GM12878 (cell line): ENCODE measurements at places on chromosomes 7 and 10.

DNA sequence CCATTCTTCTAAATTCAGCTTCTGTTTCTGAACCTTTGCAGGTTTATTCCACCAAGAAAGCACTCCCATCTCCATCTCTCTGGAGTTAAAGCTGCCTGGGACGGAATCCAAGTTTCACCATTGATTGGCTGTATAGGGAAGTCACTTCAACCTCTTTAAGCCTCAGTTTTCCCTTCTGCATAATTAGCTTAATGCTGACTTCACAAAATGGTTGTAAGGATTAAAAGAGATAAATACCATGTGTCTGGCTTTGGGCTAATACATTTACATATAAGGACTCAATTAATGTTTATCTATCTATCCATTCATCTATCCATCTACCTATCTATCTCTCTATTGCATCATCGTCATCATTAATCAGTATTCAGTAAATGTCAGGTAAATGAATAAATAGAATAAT, 629.6 kb upstream of the MGMT start:
- DNase-seq = no peak

GRCh38 chr10:92689663-92690210, at the start of gene HHEX:
Gene HHEX (plus strand): TSS chr10:92689955. CDS start chr10:92689987, 32 bp downstream.
- no peak for DNase-seq

- no peak for DNase-seq
These were observed 213.9 kb downstream of the ELFN1 start for GRCh38 chr7:1883834-1884582.

- no peak for DNase-seq
These were observed 5.4 kb downstream of the POP7 start for GRCh38 chr7:100711369-100711768.

- DNase-seq = no peak
These were observed 628 bp downstream of the MRPS33 start for GRCh38 chr7:141014125-141014523.

DNA sequence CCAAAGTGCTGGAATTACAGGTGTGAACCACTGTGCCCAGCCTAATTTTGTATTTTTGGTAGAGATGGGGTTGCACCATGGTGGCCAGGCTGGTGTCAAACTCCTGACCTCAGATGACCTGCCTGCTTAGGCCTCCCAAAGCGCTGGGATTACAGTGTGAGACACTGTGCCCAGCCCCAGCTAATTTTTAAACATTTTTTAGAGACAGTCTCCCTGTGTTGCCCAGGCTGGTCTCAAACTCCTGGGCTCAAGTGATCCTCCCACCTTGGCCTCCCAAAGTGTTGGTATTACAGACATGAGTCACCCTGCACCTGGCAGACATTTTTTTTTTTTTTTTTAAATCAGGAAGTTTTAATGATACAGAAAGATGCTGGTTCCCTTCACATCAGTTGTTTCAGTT, 15.5 kb downstream of the DENND10 start:
- DNase-seq = no peak
